Heart right ventricle (tissue), 16 donors: ENCODE measurements at places on chromosomes 13 and 19. TPM values are rescaled to one million over a fixed set of nuclear protein-coding genes. Genes with fewer than 3 reads are reported as not detected.

- no peak overlapping the region for H3K4me3 ChIP-seq
- H3K27ac ChIP-seq = no peak overlapping the region
- peaks cover 6% of the 10 kb centered on the region for H3K4me1 ChIP-seq
These were observed 61.8 kb downstream of the RAB20 start for GRCh38 chr13:110499621-110500281.

Gene TNFSF11
- not detected for total RNA-seq

Gene AMER2
- not detected for total RNA-seq

DNA sequence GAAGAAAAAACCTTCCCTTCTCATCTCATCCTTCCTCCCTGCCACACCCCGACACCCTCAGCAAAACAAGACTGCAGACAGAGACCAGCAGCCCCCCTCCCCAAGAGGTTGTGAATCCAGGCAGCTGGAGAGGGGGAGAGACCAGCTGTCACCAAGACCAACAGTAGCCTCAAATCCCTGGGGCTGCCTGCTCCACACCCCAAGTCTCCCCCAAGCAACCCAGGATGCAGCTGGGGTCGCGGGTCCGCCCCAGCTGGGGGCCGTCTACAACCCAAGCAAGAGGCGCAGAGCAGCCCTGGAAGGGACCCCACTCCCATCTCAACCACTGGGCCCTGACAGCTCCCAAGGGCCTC lies 7.1 kb downstream of the KLF16 start:
- H3K4me1 ChIP-seq = peaks cover 96% of the 10 kb centered on the region
- H3K27me3 ChIP-seq = no peaks in the 10 kb centered on the region
- peak overlapping the region; percentile 96 for H3K27ac ChIP-seq
- H3K36me3 ChIP-seq = no peaks in the 10 kb centered on the region
- no peak for DNase-seq

Gene MAP4K1
- 1.1 TPM for total RNA-seq

DNA sequence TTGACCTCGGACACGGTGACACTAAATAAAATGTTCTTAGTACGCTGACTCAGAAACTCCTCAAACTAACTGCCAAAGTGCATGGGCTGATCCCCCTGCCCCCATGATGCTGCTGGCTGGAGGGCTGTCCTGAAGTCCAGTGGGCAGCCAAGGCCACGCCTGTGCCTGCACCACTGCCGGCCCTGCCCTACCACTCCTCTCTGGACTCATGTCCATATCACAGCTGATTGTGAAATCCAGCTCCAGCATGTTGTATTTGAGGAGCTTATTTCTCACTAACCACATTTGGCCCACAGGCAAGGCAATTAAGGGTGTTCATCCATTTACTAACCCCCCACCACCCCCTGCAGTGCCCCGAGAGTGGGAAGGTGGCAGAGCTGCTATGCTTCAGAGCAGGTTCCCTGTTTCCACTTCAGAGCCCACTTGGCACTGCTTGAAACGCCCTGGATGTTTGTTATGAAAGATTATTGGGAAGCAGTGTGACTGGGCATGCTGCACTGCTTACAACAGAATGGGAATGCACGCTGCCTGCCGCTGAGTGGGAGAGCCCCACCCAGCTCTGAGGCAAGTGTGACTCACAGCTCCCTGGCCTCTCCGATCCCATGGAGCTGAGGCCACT lies 114.0 kb downstream of the UQCRFS1 start:
- H3K4me3 ChIP-seq = no peak overlapping the region
- no peaks in the 10 kb centered on the region for H3K36me3 ChIP-seq
- no peaks in the 10 kb centered on the region for H3K27me3 ChIP-seq
- no peaks in the 10 kb centered on the region for H3K4me1 ChIP-seq

Gene KLK8
- not detected for total RNA-seq

- H3K27me3 ChIP-seq = no peaks in the 10 kb centered on the region
- no peaks in the 10 kb centered on the region for H3K4me1 ChIP-seq
- H3K27ac ChIP-seq = no peak overlapping the region
- no peaks in the 10 kb centered on the region for H3K36me3 ChIP-seq
These were observed 163.0 kb upstream of the DACH1 start for GRCh38 chr13:72029981-72030380.

GRCh38 chr19:3544742-3545668 lies 6.0 kb downstream of the TEKTIP1 start:
- DNase-seq = peak; percentile 64
- no peaks in the 10 kb centered on the region for H3K4me1 ChIP-seq
- no peak overlapping the region for H3K27ac ChIP-seq

Gene LIG1
- total RNA-seq = 2.9 TPM
